ENCODE measurements at places on chromosomes 5 and 9.

- no peaks in the 10 kb centered on the region for H3K4me1 ChIP-seq
- no peaks in the 10 kb centered on the region for H3K27me3 ChIP-seq
- no peak overlapping the region for H3K4me3 ChIP-seq
- H3K27ac ChIP-seq, result no peak overlapping the region
- DNase-seq, result no peak
Measured at GRCh38 chr9:125626187-125626586, 80.8 kb downstream of the MAPKAP1 start.

- H3K4me1 ChIP-seq, result no peaks in the 10 kb centered on the region
- H3K36me3 ChIP-seq, result no peaks in the 10 kb centered on the region
- DNase-seq, result no peak
- no peaks in the 10 kb centered on the region for H3K27me3 ChIP-seq
- H3K27ac ChIP-seq, result no peak overlapping the region
Measured at GRCh38 chr5:66994790-66995189, 201.8 kb downstream of the CD180 start.

- H3K27ac ChIP-seq, result no peak overlapping the region
- no peaks in the 10 kb centered on the region for H3K4me1 ChIP-seq
- no peaks in the 10 kb centered on the region for H3K27me3 ChIP-seq
- H3K36me3 ChIP-seq, result no peaks in the 10 kb centered on the region
- no peak overlapping the region for H3K4me3 ChIP-seq
- no peak for DNase-seq
Measured at GRCh38 chr5:146440870-146441495, 6.2 kb upstream of the TCERG1 start.

- no peaks in the 10 kb centered on the region for H3K27me3 ChIP-seq
- peaks cover 12% of the 10 kb centered on the region for H3K4me1 ChIP-seq
- H3K36me3 ChIP-seq, result peaks cover 7% of the 10 kb centered on the region
- DNase-seq, result no peak
- H3K27ac ChIP-seq, result no peak overlapping the region
Measured at GRCh38 chr5:54156577-54156976, 153.8 kb downstream of the ARL15 start.

GRCh38 chr9:38386319-38386895 is 6.1 kb upstream of the ALDH1B1 start:
- no peak overlapping the region for H3K27ac ChIP-seq
- no peak overlapping the region for H3K4me3 ChIP-seq
- no peaks in the 10 kb centered on the region for H3K36me3 ChIP-seq
- no peaks in the 10 kb centered on the region for H3K27me3 ChIP-seq

DNA sequence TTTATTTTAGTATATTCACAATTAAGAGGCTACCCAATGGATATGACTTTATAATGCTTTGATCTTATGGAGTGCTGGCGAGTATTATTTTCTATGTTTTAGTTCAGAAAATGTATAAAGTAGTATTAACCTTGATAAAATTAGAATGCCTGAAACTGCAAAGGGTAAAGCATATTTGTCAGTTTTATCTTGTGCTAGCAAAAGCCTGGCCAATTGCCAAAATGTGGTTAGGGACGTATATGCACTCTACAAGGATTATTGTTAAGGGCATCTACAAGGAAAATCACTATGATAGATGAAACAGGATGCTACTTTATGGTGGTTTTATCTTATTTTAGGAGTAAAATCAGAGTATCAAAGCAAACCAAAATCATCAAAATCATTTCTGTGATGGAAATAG is 281.7 kb downstream of the CCDC171 start:
- no peaks in the 10 kb centered on the region for H3K27me3 ChIP-seq
- DNase-seq, result no peak
- no peak overlapping the region for H3K4me3 ChIP-seq
- H3K27ac ChIP-seq, result no peak overlapping the region

DNA sequence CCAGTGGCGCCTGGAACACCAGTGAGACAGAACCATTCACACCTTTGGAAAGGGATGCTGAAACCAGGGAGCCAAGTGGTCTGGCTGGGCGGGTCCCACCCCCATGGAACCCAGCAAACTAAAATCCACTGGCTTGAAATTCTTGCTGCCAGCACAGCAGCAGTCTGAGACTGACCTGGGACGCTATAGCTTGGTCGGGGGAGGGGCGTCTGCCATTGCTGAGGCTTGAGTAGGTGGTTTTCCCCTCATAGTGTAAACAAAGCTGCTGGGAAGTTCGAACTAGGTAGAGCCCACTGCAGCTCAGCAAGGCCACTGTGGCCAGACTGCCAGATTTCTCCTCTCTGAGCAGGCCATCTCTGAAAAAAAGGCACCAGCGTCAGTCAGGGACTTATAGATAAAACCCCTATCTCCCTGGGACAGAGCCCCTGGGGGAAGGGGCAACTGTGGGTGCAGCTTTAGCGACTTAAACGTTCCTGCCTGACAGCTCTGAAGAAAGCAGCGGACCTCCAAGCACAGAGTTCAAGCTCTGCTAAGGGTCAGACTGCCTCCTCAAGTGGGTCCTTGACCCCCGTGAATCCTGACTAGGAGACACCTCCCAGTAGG is 42.0 kb upstream of the FKTN start:
- no peak overlapping the region for H3K4me3 ChIP-seq
- peaks cover 24% of the 10 kb centered on the region for H3K36me3 ChIP-seq
- no peak for DNase-seq

DNA sequence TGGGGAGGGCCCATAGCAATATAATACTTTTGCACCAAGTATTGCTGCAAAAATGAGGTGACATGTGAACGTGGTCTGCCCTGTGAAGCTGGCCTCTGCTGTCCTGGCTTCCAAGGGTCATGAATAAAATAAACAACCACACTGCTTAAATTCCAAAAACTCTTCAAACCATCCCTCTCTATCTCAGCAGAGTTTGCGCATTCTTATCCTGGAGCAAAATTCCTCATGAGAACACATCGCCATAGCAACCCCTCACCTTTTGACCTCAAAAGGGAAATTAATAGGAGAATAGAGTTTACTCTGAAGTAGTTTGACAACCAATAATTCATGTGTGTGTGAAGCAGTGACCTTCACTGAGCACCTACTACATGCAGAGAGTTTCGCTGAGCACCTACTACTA is 342.9 kb downstream of the SPOCK1 start:
- no peaks in the 10 kb centered on the region for H3K27me3 ChIP-seq
- peaks cover 22% of the 10 kb centered on the region for H3K4me1 ChIP-seq
- H3K36me3 ChIP-seq, result no peaks in the 10 kb centered on the region

- H3K4me3 ChIP-seq, result no peak overlapping the region
- no peaks in the 10 kb centered on the region for H3K4me1 ChIP-seq
- DNase-seq, result no peak
- H3K27me3 ChIP-seq, result no peaks in the 10 kb centered on the region
- H3K27ac ChIP-seq, result no peak overlapping the region
Measured at GRCh38 chr9:114030364-114030763, 47.7 kb downstream of the AMBP start.

GRCh38 chr9:94807556-94807955 is 81.1 kb downstream of the AOPEP start:
- no peak overlapping the region for H3K27ac ChIP-seq
- peaks cover 45% of the 10 kb centered on the region for H3K4me1 ChIP-seq
- no peak for DNase-seq

- H3K27me3 ChIP-seq, result no peaks in the 10 kb centered on the region
- no peak overlapping the region for H3K4me3 ChIP-seq
- no peak overlapping the region for H3K27ac ChIP-seq
- no peaks in the 10 kb centered on the region for H3K4me1 ChIP-seq
- DNase-seq, result no peak
- H3K36me3 ChIP-seq, result no peaks in the 10 kb centered on the region
Measured at GRCh38 chr9:20379804-20380225, 242.5 kb downstream of the MLLT3 start.

- H3K27me3 ChIP-seq, result no peaks in the 10 kb centered on the region
- H3K36me3 ChIP-seq, result no peaks in the 10 kb centered on the region
- H3K4me3 ChIP-seq, result no peak overlapping the region
- H3K27ac ChIP-seq, result no peak overlapping the region
- H3K4me1 ChIP-seq, result no peaks in the 10 kb centered on the region
- DNase-seq, result no peak
Measured at GRCh38 chr5:22348027-22348426, 505.1 kb downstream of the CDH12 start.

- H3K27ac ChIP-seq, result peak overlapping the region; percentile 69
- H3K27me3 ChIP-seq, result no peaks in the 10 kb centered on the region
- peaks cover 86% of the 10 kb centered on the region for H3K4me1 ChIP-seq
Measured at GRCh38 chr9:14301006-14301405, 12.9 kb downstream of the NFIB start.

- DNase-seq, result no peak
- peaks cover 6% of the 10 kb centered on the region for H3K4me1 ChIP-seq
- H3K27me3 ChIP-seq, result peaks cover 3% of the 10 kb centered on the region
Measured at GRCh38 chr9:92132501-92132900, 17.3 kb upstream of the SPTLC1 start.

DNA sequence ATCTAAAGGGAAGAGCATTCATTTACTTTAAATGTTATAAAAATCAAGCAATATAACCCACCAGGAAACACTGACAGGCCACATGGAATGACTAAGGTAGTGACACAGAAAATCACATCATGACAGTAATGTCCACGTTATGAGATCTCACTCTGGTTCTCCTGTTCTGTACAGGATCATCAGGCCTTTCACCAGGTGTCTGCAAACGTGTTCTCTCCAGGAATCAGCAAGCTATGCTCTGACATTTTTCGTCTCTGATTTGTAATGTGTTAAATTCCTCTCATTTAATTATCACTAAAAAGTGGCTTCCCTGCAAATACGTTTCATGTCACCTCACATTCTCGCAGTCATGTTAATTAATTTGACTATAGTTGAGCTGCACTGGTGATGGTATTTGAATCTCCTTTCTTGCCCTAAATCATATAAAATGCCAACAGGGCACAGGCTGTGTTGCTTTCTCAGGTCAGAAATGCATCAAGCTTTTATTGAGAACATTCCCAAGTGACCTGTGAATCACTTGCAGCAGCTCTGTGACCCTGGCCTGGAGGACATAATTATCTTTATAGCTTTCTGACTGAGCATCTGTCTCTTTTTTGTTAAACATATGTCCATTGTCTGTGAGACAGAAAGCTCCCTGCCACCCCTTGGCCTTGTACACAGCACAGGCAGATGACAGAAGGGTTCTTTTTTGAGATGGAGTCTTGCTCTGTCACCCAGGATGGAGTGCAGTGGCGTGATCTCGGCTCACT is 196.2 kb downstream of the DIRAS2 start:
- H3K4me3 ChIP-seq, result no peak overlapping the region
- no peak for DNase-seq
- H3K36me3 ChIP-seq, result no peaks in the 10 kb centered on the region
- H3K27me3 ChIP-seq, result no peaks in the 10 kb centered on the region
- no peak overlapping the region for H3K27ac ChIP-seq
- H3K4me1 ChIP-seq, result no peaks in the 10 kb centered on the region

DNA sequence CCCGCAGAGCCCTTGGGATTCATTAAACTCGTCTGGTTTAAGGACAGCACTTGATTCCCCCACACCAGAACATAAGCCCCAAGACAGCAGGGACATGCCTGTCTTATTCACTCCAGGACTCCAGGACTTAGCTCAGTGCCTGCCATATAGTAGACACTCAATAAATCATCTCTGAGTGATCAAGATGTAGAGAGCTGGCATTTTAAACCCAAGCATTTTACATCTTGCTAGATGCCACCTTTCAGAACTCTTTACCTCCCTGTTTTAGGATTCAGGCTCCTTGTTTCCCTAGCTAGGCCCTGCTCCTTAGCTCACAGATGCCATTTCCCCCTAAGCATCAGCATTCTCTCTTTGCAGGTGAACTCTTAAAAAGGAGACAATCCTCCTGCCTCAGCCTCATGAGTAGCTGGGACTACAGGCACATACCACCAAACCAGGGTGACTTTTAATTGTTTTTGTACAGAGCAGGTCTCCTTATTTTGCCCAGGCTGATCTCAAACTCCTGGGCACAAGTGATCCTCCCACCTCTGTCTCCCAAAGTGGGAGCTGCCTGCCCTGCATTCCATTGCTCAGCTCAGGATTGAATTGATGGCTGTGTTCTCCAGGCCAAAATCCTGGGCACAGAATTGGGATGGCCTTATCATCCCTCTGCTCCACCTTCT is 32.0 kb upstream of the CPEB4 start:
- no peaks in the 10 kb centered on the region for H3K27me3 ChIP-seq
- no peak for DNase-seq
- H3K36me3 ChIP-seq, result no peaks in the 10 kb centered on the region
- no peak overlapping the region for H3K4me3 ChIP-seq

- H3K27me3 ChIP-seq, result no peaks in the 10 kb centered on the region
- H3K4me3 ChIP-seq, result no peak overlapping the region
- H3K36me3 ChIP-seq, result no peaks in the 10 kb centered on the region
- no peaks in the 10 kb centered on the region for H3K4me1 ChIP-seq
Measured at GRCh38 chr5:112049738-112050137, 292.7 kb upstream of the NREP start.

- DNase-seq, result no peak
- H3K36me3 ChIP-seq, result no peaks in the 10 kb centered on the region
- no peak overlapping the region for H3K4me3 ChIP-seq
- H3K27me3 ChIP-seq, result no peaks in the 10 kb centered on the region
Measured at GRCh38 chr5:113068559-113068958, 92.0 kb downstream of the DCP2 start.

DNA sequence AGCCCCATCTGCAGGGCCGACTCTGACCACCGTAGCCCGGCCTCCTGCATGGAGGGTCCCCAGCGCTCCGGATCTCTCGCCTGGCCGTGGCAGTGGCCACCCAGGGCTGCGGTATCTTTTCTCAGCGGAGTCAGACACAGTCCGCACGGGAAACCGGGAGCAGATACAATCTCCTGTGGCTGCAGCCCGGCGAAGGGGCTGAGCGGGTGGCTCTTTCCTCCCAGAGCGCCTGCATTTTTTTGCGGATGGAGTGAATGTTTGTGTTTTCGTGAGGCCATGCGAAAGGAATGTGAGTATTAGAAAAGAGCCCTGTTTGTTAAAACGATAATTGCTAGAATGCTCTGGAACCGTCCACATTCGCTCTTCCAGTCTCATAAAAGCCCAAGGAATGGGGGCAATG is 53.4 kb upstream of the PTCH1 start:
- no peak for DNase-seq
- no peak overlapping the region for H3K27ac ChIP-seq
- peak overlapping the region; percentile 51 for H3K4me3 ChIP-seq
- no peaks in the 10 kb centered on the region for H3K27me3 ChIP-seq
- peaks cover 30% of the 10 kb centered on the region for H3K4me1 ChIP-seq
- H3K36me3 ChIP-seq, result no peaks in the 10 kb centered on the region

DNA sequence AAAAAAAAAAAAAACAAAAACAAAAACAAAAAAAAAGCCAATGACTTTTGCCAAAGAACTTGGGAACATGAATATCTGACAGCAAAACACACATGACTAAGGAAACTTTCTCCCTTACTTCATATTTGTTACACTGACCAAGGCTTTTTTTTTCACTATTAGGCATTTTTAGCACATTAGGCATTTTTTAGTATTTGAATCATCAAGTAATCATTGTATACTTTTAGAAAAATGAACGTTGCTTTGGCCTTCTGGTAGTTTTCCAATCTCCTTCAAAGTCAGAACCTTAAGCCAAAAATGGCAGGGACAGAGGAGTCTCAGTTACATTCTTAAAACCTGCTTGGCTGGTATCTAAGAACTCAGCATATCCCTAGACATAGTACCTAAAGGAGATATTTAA is 19.3 kb downstream of the NREP start:
- peaks cover 13% of the 10 kb centered on the region for H3K4me1 ChIP-seq
- H3K27me3 ChIP-seq, result no peaks in the 10 kb centered on the region
- no peak for DNase-seq
- H3K36me3 ChIP-seq, result no peaks in the 10 kb centered on the region
- no peak overlapping the region for H3K27ac ChIP-seq

- no peak overlapping the region for H3K4me3 ChIP-seq
- no peaks in the 10 kb centered on the region for H3K4me1 ChIP-seq
- H3K27ac ChIP-seq, result no peak overlapping the region
- no peak for DNase-seq
- H3K27me3 ChIP-seq, result no peaks in the 10 kb centered on the region
Measured at GRCh38 chr9:97431549-97432143, 19.8 kb downstream of the TDRD7 start.

Data from tibial nerve (tissue), 4 donors.